ENCODE measurements at places on chromosomes 11 and 22.

DNA sequence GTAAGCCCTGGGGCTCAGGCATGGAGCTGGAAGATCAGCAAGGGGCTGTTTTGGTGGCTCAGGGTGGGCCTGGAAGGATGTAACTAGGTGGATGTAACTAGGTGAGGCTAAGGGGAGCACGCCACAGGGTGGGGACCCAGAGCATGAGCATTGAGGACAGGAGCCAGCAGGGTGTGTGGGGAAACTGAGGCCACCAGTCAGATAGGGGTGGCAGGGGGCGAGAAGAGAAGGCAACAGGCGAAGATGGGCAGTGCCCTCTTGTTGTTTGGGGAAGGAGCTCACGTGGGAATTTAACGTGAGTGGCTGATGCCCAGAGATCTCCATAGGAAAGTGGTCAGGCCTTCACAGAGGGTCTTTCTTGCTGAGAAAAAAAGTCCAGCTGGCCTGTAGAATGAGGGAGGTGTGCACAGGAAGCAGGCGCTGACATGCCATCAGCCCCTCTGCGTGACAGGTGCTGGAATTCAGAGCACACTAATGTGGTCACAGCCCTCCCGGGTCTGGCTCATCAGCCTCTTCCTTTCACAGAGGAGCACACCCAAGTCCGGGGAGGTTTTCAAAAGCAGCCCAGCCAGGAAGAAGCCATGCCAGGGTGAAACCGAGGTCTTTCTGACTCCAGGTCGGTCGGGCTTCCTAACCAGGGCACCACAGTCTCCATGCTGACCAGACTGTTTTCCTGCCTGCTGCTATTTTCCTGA is 54.6 kb upstream of the PAX6 start:
- no peak for DNase-seq

GRCh38 chr22:46971099-46971763 is 208.8 kb downstream of the TBC1D22A start:
- DNase-seq: no peak

DNA sequence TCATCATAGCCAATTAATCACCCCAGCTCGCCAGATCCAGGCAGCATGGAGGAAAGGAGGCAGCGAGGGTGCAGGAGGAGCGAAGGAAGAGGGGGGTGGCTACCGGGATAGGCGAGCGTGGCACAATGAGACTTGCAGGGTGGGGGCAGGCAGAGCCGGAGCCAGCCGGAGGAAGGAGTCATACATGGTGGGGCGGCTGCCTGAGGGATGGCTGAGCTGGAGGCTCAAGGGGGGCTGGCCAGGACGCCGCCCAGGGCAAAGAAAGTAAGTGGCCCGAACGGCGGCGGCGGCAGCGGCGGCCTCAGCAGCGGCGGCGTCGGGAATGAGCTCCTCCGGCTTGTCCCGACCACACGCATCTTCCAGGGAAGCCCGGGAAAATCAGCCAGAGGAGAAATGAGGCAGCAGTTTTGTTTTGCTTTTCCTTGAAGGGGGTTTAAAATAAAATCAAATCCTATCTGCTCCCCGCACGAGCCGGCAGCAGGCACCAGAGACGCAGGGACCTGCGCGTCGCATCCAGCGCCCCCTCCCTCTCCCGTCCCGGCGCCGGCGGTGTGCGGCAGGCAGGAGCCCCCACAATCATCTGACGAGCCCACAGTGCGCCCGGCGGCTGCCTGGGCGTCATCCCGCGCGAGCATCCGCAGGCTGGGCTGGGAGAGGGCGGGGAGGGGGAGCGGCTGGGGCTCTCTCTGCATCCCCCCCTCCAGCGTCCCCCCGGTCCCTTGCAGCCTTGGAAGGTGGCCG is 263.6 kb downstream of the CTTN start:
- no peak for DNase-seq

DNA sequence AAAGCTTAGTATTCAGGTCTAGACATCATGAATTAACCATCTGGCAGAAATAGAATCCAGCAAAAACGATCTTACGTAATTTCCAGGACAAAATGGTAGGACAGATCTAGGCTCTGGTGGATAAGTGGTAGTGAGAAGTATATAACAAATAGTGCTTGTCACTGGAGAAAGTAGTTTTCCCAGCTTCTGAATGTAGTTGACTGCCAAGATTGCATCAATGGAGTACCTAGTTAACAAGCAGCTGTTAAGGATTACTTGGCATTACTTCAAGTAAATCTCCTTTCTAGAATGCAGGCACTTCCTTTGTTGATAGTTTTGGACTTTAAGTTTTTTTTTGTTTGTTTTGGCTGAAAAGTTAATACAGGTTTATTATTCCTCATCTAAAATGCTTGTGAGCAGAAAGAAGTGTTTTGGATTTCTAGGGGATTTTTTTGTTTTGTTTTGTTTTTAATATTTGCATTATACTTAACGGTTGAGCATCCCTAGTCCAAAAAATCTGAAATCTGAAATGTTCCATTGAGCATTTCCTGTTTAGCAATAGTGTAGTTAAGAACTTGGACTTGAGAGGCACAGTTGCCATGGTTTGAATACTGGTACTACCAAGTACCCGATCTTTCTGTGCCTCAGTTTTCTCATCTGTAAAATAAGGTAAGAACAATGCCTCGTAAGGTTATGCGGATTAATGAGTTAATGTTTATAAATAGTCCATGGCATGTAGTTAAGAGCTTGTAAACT is 20.3 kb downstream of the FAM118B start:
- no peak for DNase-seq

GRCh38 chr11:8038393-8038792 is 42.6 kb upstream of the TUB start:
- no peak for DNase-seq

GRCh38 chr11:121367001-121367843 is 74.7 kb downstream of the SC5D start:
- DNase-seq: no peak

DNA sequence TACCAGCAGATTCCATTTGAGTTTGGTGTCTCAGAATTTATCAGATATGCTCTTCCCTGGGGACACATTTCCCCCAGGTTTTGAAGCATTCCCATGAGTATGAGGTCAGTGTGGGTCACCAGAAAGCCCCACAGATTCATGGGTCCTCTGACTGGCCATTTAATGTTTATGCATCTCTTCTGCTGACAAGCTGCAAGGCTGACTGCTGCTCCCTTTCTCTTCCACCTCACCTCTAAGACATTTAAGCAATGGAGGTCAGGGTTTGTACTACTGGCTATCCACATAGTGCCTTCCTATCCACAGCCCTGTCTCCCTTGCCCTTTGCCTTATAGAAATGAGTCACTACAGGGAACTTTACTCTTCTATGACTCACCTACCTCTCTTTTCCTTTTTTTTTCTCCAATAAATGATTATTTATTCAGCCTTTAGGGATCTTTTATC is 106.0 kb upstream of the TIMP3 start:
- no peak for DNase-seq

Data from progenitor cell of endocrine pancreas (in vitro differentiated cells).